ENCODE measurements at places on chromosomes 1 and 21. TPM values are rescaled to one million over a fixed set of nuclear protein-coding genes. Genes with fewer than 3 reads are reported as not detected.
A peak's percentile ranks its signal among the peaks of the same experiment; 100 is the strongest.

GRCh38 chr1:207244409-207244801, 77.1 kb upstream of the CD55 start:
- DNase-seq = no peak

GRCh38 chr1:201476670-201477344, 7.8 kb upstream of the PHLDA3 start:
- DNase-seq = no peak

DNA sequence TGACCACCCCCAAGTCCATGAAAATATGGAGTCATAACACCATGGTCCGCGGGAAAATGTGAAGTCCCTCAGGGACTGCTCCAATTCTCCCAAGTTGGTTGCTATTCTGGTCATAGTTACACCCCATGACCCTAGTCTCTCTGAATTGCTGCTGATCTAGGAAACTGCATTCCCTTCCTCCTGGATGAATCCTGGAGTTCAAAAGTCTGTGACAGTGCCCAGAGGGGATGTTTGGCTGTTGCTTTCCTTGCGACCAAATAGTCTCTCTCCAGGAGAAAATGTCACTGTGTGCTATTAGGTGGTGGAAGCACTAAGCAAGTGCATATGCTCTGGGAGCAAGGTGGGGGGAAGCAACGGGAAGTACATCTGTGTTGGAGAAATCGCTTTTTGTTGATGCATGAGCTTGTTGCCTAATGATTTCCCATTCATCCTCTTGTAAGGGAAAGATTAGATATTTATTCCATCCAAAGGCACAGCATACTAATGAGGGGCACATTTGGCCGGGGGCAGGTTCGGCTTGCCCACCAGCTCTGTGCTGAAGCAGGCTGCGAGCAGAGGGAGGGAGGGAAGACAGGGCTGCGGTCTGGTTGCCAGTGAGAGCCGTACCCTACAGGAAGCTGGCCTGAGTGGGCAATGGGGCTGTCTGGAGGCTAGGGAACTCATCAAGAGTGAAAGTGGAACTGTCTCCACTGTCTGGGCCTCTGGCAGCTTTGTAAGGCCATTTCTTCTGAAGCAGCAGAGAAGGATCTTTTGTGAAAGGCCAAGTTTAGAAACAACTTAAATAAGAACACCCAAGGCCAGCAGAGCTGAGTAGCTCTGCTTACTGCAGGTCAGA, 27.2 kb downstream of the SYT6 start:
- DNase-seq = no peak

DNA sequence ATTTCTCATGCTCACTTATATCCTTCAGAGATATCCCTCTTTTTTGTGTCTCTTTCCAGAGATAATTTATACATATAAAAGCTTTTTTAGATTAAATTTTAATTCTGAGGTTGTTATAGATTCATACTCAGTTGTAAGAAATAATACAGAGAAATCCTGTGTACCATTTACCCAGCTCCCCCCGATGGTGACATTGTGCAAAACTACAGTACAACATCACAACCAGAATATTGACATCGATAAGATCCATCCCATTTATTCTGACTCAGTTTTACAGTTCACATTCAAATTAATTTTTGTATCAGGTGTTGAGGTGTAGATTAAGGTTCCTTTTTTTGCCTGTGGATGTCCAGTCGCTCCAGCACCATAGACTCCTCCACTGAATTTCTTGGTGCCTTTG, 14.3 kb downstream of the DMRTB1 start:
- DNase-seq = no peak

GRCh38 chr1:199204231-199204630, 565.4 kb downstream of the PTPRC start:
- DNase-seq = no peak

GRCh38 chr1:224784265-224785039, 145.0 kb upstream of the DNAH14 start:
- DNase-seq = no peak

DNA sequence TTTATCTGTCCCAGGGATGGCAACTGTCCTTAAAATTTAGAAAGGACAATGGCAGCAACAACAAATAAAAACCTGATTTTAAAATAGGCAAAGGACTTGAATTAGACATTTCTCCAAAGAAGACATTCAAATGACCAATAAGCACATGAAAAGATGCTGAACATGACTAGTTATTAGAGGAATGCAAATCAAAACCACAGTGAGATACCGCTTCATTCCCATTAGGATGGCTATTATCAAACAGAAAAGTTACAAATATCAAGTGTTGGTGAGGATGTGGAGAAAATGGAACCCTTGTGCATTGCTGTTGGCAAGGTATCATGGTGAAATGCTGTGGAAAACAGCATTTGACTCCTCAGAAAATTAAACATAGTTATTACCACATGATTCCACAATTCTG, 120.7 kb downstream of the CRB1 start:
- DNase-seq = no peak

DNA sequence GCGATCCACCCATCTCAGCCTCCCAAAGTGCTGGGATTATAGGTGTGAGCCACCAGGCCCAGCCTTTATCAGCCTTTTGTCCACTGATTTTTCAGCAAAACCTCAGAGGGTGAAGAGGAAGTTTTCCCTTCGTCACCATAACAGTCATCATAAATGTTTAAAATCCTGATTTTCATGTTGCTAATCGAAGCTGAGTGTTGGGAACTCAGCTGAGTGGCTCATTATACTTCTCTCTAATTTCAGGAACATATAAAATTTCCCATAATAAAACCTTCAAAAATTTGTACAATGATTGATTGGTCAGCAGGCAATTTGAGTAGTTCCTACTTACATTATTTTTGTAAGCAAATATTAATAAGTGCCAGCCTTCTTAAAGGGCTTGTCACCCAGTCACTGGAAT, 31.8 kb upstream of the IFNGR2 start:
- no peak for DNase-seq

DNA sequence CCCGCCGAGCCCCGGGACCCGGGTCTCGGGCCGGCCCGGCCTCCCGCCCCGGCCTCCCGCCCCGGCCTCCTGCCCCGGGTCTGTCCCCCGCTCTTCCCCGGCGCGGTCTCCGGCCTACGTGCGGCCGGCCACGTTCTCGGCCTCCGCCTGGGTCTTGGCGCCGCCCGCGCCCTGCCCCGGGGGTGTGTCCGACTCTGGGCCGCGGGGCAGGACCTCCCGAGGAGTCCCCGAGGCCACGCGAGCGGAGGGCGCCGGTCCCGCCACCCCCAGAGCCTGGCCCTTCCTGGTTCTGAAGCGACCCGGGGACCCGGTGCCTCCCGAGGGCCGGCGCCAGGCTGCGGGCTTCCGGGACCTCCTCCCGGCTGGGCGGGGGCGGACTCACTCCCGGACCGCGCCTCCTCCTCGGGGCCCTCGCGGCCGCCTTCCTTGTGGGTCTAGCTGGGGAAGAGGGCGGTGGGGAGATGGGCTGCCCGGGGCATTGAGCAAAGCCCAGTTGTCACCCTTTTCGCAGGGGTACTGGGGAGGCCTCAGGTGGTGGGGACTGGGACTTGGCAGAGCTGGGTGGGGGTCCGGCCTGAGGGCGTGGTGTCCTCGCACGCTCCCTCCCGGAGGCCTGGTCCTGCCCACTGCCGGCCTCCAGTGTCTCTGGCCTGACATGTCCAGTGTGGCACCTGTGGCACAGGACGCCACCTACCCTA, 558 bp downstream of the PFKL start:
- DNase-seq = peak; percentile 27

DNA sequence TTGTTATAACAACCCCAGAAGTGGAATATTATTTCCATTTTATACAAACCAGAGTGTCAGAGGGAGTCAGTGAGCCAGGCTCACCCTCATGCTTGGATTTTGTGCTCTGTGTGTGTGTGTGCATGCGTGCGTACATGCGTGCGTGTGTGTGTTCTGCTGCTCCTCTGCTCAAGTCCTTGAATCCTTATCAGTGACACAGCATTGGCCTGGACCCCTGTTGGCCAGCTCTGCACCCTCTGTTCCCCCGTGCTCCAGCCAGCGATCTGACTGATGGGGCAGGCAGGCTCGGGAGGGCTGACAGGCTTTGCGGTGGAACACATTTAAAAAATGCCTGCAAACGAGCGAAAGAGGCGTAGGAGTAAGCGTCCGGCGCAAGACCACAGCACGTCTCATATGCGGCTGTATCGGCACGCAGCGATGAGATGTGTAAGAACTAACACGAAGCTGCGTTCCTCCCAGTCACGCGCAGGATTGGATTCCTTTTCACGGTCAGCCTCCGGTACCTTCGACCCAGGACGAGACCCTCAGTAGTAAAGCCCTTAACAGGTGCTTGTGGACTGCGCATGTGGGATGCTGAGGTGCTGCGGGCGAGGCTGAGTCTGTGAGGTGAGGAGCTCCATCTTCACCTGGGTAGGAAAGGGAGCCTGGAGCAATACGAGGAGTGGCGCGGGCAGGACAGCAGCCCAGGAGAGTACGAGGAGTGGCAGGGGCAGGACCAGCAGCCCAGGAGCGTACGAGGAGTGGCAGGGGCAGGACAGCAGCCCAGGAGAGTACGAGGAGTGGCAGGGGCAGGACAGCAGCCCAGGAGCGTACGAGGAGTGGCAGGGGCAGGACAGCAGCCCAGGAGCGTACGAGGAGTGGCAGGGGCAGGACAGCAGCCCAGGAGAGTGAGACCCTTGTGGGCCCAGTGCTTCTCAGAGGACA, 130.9 kb downstream of the GALNT2 start:
- DNase-seq = no peak

DNA sequence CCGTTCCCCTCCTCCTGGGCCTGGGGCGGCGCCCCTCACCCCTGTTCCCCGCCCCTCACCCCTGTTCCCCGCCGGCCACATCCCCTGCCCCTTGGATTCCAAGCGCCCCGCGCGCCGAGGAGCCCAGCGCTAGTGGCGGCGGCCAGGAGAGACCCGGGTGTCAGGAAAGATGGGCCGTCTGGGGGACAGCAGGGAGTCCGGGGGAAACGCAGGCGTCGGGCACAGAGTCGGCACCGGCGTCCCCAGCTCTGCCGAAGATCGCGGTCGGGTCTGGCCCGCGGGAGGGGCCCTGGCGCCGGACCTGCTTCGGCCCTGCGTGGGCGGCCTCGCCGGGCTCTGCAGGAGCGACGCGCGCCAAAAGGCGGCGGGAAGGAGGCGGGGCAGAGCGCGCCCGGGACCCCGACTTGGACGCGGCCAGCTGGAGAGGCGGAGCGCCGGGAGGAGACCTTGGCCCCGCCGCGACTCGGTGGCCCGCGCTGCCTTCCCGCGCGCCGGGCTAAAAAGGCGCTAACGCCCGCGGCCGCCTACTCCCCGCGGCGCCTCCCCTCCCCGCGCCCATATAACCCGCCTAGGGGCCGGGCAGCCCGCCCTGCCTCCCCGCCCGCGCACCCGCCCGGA, at the start of gene TP73:
TP73 (plus strand) TSS at position 587 of the 618 bp plus-strand sequence. CDS start 29,850 bp downstream, outside the sequence.
- DNase-seq = no peak

- no peak for DNase-seq
These were observed 33.9 kb downstream of the C1orf141 start for GRCh38 chr1:67100833-67101232.

DNA sequence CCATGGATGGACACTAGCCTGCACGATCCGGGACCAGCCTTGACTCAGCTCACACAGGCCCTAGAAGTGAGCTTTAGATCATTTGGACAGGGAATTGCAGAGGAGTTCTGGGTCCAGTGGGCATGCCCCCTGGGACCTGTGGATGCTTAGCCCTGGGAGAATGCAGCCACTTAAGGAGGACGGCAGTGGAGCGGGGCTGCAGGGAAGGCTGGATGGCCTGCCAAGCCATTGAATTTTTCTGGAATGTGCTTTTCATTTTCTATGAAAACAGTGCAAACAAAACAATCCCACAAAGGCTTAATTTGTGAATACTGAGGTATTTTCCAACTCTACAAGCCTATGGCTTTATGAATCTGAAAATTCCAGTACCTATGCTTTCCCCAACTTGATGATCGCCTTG, 80.4 kb upstream of the GCLM start:
- no peak for DNase-seq

DNA sequence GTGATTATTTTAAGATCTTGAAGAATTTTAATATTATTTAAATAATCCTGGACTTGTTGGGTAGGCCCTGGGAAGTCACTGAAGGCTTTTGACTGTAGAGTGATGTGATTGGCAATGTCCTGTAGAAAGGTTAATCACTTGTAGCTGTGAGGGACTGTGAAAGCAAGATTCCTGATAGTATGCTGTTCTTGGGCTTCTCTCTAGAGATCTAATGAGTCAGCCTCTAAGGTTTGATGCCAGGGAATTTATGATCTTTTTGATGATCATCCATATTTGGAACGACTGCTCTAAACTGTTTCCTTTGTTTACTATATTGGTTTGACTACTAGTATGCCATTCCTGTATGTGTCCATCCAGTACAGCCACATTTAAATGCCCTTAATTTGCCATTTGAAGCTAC, 56.5 kb downstream of the CAMSAP2 start:
- no peak for DNase-seq

DNA sequence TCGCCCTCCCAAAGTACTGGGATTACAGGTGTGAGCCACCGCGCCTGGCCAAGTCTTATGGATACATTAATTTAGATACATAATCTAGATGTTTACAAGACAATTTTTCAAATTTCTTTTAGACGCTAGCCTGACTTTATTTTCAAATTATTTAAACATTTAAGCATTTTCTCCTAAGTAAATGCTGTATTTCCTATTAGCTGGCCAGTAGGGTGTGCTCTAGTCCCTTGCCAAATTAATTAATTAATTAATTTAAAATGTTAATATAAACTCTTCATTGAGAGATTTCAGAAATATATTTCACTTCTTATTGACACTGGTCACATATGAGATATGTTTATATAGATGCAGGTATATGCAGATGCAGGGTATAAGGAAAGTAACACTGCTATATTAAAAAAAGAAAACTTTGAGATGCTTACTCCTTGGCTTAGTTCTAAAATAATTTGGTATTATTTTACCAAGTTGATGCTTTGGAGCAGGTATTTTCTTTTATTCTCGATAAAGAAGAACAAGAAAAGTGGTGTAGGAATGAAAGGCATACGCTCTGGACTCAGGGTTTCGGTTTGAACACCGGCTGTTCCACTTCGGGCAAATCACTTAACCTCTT, 5.2 kb upstream of the ERRFI1 start:
- no peak for DNase-seq

DNA sequence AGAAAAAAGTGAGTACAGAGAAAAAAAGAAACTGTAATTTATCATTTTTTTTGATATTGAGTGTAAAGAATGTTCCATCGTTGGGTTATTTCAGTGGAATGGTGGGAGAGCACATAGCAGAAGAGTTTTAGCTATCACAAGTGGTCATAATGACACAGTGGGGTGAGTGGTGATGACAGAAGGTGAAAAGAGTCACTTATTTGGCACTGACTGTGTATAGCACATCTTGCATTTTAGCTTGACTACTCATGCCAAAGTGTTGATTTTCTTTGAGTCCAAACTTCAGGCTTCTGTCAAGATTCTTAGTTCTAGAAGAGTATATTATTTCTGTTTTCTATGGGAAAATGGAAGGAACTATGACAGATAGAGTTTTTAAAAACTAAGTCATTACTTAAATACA, 261.2 kb downstream of the GRIK1 start:
- DNase-seq = no peak

A3GALT2 gene
- total RNA-seq = not detected

SLC35F3 gene
- 3.2 TPM for total RNA-seq

NT5C1A gene
- total RNA-seq = 0.09 TPM

CCDC185 gene
- not detected for total RNA-seq

CFAP141 gene
- not detected for total RNA-seq

HFM1 gene
- 0.85 TPM for total RNA-seq

C1orf159 gene
- 5.0 TPM for total RNA-seq

VAMP4 gene
- 5.9 TPM for total RNA-seq

Data from thymus (tissue), 14 donors.